Stimulated activated CD8-positive, alpha-beta memory T cell treated with anti-CD3 and anti-CD28 coated beads, Interleukin-4, amount 100 ng/mL, for 48 hours (primary cell): ENCODE measurements at places on chromosomes 12 and 14.

- no peak for DNase-seq
Observed at GRCh38 chr12:83434600-83434999, 747.9 kb downstream of the TMTC2 start.

DNA sequence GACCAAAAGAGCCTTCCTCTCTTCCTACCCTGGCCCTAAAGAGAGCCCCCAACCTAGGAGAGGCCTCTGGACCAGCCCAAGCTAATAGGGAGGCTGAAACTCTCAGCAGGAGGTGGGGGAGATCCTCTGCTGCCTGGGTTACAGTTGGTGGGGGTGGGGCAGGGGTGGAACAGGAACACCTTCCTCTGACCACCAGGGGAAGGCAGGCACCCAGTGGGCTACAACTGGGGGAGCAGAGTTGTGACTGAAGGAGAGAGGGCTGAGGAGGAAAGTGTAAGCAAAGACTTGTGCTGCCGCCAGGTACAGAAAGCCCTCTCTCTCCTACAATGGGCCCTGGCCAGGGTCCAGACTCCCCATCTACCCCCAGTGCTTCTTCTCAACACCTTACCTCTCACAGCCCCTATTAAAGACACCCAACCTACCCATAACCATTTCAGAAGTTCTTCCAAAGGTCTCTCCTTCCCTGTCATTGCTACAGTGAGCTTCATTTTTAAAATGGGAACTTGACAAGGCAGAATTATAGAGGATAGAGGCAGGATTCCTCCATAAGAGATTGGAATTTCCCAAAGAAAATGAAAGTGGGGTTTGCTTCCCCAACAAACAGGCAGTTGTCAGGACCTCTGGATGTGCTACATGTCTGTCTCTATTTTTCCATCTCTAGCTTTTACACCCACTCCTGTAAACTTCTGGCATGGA lies 1.4 kb downstream of the MYO1A start:
- no peak for DNase-seq

DNA sequence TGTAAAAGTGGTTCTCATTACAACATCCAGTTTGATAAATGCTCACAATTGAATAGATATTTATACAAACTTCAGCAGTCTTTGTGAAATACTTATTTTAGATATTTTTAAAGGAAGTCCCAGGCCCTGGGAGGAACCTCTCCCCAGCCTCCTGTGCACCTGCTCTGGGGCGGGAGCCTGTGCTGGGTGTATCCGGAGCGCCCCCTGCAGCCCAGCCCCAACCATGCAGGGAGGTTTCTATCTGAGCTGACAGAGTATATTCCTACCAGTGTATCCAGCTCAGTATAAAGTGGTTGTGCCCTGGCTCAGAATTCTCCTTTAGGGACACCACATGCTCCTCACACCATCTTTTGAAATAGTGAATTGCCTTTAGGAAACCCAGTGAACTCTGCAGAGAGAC lies 851.8 kb downstream of the TMEM121 start:
- peak; percentile 59 for DNase-seq

DNA sequence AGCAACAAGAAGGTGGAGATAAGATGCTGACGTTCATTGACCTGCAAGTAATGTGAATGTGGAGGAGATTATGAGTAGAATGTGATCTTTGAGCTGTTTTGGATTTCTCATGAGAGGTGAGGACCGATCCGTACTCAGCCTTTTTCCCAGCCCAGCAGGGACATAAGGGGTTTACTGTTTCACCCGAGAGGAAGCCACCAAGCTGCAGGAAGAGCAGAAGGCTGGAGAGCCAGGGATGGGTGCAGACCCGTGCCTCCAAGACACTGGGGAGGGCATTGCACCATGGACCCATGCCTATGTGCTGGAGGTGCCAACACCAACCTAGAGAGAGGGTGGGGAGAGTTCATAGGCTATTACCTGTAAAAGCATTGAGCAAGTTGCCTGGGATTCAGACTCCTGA lies 206.0 kb upstream of the DIO3 start:
- peak; percentile 6 for DNase-seq

DNA sequence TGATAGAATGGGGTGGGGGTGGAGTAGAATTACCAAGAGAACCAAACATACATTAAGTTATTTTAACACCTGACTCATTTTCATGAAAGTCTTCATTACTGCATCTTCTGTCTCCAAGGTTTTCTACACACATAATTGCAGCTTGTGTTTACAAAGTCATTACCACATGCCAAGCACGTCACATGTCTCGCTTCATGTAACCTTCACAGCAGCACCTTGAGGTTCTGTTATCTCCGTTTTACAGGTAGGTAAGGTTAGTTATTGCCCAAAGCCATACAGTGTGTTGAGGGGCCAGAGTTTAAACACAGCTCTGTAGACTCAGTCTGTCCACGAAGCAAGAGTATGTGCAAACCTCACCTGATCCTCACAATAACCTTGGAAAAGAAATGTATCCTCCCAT lies 64.3 kb upstream of the RBM19 start:
- no peak for DNase-seq

DNA sequence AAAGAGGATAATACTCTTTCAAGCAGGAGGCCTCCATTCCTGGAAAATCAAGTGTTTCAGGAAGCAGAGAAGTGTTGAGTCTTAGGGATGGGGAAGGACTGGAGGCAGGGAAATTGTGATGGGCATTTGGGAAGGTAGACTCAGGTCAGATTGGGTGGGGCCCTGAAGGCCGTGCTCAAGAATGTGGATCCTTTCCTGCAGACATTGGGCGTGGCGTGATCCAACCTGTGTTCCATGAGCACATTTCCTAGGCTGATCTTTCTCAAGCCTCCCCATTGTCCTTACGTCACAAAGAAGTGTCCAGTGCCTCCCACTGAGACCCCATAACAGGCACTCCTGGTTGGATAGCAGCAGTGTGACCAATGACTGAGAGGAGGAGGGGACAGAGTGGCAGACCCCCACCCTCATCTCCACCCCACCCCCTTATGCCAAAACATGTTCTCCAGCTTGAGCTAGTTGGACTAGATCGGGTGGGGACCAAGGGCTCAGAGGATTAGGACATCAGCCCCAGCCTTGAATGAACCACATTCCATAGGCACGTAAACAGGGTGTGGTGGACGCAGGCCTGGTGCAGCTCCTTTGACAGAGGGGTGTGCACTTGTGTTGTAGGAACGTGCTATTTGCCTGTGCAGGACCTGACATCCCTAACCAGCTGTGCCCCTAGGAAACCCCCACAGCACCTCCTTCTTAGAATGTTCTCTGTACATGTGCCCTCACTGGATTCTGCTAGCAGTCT lies 76.8 kb downstream of the TTC9 start:
- DNase-seq: no peak

GRCh38 chr14:55446127-55446736 lies 5.8 kb upstream of the TBPL2 start:
- DNase-seq: peak; percentile 74

DNA sequence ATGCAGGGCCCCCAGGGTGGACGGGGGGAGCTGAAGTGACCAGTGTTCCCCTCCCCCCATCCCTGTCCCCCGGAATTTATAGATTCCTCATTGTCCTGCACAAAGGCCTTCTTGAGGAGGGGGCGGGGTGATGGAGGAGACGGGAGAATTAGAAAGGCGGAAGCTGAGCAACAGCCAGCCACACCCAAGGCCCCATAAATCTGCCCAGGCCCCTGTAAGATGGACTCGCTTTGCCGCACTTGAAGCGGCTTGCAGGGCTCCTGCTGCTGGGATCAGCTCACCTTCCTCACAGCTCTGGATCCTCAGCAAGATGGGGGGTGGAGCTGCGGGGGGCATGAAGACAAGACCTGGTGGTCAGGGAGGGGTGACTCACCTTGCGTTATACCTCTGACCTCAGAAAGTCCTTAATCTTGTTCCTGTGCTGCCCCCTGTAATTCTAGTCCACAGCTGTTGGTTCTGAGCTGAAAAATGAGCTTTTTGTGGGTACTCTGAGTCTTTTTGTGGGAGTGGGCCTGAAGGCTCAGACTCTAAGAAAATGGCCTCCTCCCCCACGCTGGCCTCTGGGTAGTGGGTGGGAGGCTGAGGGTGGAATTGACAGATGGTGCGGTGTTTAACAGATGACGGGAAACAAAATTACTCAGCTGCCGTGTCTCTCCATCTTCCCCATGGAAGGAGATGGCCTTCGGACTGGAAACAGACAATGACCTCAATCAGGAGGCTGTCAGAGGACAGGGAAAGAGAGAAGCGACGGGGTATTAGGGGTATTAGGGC lies 15.8 kb upstream of the ANKRD33 start:
- DNase-seq: no peak

- no peak for DNase-seq
Observed at GRCh38 chr14:55600784-55601561, 21.0 kb downstream of the KTN1 start.

- no peak for DNase-seq
Observed at GRCh38 chr12:112199136-112199535, 73.8 kb downstream of the TRAFD1 start.

GRCh38 chr12:20852649-20853048 lies 42.1 kb downstream of the SLCO1B3 start:
- DNase-seq: no peak

GRCh38 chr14:74587363-74587707 lies 24.7 kb downstream of the LTBP2 start:
- DNase-seq: no peak

DNA sequence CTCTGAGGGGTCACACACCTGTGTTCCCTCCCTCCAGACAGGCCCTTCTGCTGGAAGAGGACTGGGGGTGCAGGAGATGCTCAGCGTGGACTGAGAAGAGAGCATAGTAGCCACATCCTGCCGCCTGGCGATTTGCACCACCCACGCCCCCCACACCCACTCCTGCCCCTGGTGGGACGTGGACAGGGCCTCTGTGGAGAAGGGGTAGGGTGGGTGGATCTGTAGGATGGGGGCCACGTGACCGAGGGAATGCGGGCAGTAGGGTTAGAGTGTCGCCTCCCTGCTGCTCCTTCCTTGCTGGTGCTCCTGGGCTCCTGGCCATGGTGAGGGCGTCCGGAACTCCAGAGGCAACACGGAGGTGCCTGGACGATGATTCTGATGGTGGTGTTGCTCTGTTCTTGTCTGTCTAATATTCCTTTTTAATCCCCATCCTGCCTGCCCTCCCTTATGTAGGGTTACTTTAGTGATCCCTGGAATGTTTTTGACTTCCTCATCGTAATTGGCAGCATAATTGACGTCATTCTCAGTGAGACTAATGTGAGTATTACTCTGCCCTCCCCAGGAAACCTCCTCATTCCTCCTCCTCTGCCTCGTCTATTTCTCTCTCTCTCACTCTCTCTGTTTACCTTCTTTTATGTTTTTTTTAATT lies 161.5 kb upstream of the FKBP4 start:
- DNase-seq: no peak

DNA sequence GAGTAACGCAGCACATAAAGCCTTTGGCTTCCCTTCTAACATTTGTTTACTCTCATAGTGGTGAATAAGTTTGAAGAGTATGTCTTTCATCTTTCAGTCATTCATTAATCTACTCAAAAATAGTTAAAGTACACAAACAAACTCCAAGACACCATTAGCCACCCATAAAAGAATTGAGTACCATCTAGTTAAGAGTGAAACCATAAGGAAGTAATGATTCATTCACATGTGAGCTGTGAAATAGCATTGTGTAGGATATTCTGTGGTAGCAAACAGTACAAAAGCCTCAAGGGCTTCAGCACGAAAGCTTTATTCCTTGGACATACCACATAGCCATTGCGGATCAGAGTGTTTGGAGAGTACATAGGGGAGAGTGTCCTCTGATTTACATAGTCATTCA lies 13.9 kb downstream of the SYT1 start:
- DNase-seq: no peak

DNA sequence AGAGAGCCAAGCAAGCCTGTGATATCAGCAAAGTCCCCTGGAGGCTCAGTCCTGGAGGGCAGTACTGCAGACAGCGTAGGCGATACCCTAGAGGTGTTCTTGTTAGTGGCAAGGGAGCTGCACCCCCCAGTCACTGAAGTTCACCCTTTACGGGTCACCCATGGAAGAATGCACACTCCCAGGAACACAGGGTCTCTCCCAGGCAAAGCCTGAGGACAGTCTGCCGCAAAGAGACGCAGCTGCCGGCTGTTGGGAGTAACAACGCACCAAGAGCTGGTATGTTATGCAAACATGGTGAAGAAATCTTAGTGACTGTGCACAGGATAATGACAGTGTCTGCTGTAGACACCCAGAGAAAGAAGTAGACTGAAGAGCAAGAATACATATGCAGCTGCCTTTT lies 43.5 kb upstream of the NOS1 start:
- no peak for DNase-seq

DNA sequence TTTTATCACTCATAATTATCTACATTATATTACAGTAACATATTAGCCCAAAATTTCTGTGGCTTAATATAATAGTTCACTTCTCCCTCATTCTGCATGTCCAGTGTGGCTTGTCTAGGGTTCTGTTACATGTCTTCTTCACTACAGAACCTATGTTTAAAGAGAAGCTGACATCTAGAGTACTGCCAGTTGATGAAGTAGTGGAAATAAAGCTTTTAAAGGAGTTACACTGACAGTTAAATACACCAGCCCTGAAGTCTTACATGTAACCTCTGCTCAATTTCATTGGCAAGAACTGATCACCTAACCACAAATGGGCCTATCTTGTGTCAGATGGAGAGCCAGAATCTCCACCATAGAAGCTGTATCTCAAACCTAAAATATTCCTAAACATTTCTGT lies 32.9 kb downstream of the RPS6KA5 start:
- no peak for DNase-seq

GRCh38 chr14:103136388-103137271 lies 13.4 kb downstream of the TNFAIP2 start:
- no peak for DNase-seq

DNA sequence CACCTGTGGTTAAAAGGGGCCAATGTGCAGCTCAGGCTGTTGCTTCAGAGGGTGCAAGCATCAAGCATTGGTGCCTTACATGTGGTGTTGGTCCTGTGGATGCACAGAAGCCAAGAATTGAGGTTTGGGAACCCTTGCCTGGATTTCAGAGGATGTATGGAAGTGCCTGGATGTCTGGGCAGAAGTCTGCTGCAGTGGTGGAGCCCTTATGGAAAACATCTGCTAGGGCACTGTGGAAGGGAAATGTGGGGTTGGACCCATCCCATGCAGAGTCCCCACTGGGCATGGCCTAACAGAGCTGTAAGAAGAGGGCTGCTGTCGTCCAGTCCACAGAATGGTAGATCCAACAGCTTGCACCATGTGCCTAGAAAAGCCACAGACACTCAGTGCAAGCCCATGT lies 36.6 kb downstream of the PCNX1 start:
- DNase-seq: no peak

DNA sequence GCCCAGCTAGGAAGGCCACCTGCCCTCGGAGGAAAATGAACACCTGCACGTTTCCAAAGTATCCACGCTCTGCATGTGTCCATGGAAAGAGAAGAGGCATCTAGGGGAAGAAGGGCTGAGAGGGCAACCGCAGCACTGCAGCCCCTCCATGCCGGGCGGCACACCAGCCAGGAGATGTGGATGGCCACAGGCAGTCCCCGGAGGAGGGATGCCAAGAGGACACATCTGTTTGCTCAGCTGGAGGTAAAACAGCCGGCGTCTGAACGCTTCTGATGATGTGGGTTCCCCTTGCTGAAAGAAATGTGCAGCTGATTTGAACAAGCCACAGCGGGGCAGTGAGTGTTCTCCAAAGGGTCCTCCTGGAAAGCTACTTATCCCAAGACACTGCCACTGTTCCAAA lies 34.0 kb downstream of the CHGA start:
- DNase-seq: no peak
